NCI-H187 (cell line): ENCODE measurements at places on chromosomes 3 and 15.

DNA sequence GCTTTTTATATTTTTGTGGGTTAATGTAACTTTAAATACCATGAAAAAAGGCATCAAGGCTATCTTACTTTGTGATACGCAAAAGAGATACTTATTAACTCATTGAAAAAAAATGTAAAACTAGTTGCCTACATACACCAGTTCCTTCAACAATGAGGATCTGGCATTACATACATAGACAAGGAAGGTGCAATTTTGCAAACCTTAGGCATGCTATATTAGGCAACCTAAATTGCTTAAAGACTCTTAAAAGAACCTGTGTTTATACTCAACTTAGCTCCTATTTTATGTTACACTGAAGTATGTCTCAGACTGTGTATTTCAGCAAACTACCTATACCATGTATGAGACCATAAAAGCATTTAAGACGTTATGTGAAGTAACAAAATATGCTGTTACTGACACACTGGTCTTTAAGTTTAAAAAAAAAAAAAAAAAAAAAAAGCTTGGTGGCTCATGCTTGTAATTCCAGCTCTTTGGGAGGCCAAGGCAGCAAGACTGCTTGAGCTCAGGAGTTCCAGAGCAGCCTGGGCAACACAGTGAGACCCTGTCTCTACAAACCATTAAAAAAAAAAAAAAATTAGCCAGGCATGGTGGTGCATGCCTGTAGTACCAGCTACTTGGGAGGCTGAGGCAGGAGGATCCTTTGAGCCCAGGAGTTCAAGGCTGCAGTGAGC, 9.1 kb downstream of the TASOR start:
- DNase-seq = no peak

DNA sequence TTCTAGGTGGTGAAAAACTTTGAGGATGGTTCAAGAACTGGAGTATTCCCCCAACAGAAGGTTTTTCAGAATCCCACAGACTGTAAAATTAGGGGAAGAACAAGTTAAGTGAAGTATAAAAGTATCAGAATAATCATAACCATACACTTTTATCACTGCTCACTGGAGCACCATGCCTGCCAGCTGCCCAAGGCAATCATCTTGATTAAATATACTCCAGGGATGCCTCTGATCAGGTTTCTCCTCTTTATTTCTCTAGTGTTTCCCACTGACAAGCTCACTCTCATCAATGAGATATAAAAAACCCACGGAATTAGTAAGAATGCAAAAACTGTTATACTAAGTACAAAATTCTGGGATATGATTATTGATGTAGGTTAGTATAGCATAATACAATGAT, 108.0 kb downstream of the STAG1 start:
- no peak for DNase-seq

GRCh38 chr3:111668888-111669488, 73.8 kb upstream of the ZBED2 start:
- DNase-seq = no peak

DNA sequence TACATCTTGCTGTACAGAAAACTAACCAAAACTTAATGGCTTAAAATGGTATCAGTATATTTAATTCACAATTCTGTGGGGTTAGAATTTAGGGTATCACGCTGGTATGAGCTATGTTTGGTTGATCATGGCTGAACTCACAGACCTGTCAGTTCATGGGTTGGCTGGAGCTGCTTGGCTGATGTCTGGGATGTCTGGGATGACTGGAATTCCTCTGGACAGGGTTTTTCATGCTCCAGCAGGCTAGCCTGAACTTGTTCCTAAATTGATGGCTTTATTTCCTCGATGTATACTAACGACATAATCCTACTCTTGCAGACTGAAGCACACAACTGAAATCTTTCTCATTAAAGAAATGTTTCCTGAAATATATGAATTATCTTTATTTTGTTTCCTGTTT, 338.9 kb upstream of the GBE1 start:
- no peak for DNase-seq

- no peak for DNase-seq
These were observed 166.6 kb upstream of the MCTP2 start for GRCh38 chr15:94064676-94065313.
